ENCODE measurements at places on chromosomes 4 and X.

DNA sequence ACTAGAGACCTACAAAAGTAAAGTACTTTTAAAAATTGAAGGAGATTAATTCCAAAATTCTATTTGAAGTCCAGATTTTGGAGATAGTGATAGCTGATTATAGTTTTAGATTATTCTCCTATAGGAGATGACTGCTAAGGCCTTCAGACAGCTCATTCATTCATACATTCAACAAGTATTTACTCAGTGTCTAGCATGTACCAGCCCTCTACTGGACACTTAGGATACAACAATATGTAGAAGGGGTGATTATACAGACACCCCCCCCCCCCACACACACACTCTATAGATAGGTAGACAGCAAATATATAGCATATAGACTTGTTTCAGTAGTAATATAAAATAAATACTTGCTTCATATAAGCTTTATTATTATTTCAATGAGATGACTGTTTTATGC, 60.4 kb upstream of the TAF9B start:
- DNase-seq = no peak

DNA sequence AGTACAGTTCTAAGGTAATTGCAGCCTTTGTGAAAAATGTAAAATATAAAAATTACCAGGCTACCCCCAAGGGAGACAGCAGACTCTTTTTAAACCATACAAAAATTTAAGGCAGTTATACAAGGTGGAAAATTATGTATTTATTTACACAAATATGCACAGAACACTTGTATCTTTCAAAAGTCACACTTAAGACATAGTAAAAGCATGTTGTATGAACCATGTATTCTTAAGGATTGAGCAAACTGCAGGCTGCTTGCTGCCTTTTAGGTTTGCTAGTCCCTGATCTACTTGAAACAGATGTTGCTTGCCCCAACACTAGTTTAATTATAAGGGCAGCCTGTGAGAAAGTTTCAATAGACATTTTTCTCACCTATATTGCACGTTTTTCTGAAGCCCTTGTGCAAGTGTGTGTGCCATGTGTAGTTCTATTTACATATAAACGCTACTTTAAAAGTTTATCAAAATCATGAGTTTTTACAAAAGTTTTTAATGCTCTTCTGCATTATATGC, 72.8 kb downstream of the PRSS12 start:
- no peak for DNase-seq

GRCh38 chrX:113289503-113289902, 448.9 kb upstream of the AMOT start:
- no peak for DNase-seq

- DNase-seq = no peak
Observed at GRCh38 chr4:68606240-68606639, 30.1 kb upstream of the UGT2B17 start.

GRCh38 chr4:51906167-51906958, 63.4 kb downstream of the DCUN1D4 start:
- DNase-seq = no peak

DNA sequence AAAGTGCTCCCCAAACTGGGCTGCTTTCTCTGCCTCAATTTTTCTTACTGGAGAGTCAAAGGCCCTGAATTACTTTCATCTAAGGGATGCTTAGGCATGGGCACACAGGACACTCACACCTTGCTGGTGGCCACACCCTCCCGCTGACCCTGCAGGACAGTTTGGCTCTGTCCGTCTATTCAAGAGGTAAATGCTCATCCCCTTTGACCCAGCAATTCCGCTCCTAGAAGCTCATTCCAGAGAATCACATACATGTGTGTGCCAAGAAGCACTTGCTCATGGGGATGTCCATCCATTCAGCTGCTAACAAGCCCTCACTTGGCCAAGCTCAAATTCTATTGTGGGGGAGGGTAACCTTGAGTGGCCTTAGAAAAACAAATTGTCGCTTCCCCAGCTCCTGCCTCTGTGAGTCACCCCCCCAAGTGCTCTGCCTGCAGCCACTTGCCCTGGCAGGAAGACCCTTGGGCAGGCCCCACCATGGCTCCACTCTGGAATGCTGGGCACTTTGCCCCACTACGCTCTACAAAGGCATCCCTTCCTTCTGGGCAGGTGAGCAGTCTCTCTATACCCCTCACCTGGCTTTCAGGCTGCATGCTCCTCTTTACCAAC, 54.5 kb downstream of the HTRA3 start:
- DNase-seq = no peak

DNA sequence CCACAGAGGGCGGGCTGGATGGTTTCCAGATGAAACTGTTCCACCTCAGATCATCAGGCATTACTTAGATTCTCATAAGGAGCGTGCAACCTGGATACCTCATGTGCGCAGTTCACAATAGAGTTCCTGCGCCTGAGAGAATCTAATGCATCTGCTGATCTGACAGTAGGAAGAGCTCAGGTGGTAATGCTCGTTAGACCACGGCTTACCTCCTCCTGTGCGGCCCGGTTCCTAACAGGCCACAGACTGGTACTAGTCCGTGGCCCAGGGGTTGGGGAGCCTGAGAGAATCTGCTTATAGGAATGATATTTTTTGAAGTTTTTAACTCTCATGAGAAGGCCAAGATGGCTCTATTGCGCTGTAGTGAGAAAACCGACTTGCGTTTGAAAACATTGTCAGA, 5.4 kb downstream of the NCAPG start:
- no peak for DNase-seq

DNA sequence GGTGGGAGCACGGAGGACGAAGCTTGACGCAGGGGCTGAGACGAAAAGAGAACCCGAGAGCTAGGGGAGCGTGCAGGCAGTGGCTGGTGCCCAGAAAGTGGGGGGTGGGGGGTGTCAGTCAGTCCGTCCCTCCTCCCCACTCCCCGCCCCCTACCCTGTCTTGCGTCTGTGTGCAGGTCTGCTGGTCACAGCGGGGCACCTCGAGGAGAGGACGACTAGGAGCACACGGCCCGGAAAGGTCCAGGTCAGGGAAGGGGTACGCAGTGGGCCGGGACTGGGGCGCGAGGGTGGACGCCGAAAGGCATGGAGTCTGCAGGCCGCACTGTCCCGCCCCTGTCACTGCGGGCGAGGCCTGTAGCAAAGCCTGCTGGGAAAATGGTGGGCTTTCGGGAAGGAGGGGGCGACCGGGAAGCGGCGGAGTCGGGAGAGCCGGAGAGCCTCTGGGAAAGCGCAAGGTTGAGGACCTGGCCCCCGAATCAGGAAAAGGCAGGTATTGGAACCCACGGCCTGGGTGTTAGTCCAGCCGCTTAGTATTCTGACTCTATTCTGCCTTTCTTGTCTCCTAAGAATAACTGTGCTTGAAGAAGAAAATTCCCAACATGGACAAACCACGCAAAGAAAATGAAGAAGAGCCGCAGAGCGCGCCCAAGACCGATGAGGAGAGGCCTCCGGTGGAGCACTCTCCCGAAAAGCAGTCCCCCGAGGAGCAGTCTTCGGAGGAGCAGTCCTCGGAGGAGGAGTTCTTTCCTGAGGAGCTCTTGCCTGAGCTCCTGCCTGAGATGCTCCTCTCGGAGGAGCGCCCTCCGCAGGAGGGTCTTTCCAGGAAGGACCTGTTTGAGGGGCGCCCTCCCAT, 769 bp downstream of the TCEAL1 start:
- peak; percentile 1 for DNase-seq

Measured in activated CD4-positive, CD25-positive, alpha-beta regulatory T cell (primary cell).